ENCODE measurements at places on chromosomes 13 and 19.

- no peak for DNase-seq
Observed at GRCh38 chr13:98970330-98970729, 7.5 kb downstream of the DOCK9 start.

DNA sequence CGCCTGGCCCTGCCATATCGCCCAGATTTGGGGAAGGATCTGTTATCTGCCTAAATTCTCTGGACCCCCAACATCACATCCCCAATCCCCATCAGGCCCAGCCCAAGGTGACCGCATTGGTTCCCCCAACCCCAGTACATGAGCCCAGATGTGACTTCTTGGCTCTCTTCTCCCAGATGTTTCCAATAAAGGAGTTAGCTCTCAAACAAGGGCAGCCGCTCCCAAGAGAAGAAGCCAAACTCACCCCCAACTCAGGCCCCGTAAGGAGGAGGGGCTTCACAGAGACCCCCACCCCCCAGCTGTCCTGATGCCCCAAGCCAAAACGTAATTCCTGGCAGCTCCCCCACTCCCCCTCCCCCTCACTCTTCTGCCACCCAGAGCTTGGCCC, 6.9 kb downstream of the FBN3 start:
- DNase-seq: no peak

GRCh38 chr19:29567366-29567915, 38.6 kb upstream of the POP4 start:
- DNase-seq: no peak

DNA sequence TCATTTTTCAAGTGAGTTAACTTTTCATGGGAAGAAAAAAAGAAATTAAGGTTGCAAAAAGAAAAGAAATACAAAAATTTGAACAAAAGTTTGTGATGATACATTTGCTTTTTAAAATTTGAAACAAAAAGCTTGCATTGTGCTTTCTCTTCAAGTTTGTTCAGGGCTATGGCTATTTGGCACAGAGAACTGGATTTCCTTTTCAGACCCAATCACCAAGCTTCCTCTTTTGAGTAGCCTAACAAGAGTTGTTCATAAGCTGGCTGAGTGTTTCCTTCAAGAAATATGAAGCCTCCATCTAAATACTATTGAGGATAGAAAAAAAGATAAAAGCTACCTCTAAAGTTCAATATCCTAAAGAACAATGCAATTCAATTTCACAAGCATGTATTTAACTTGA, 787.8 kb downstream of the LIG4 start:
- DNase-seq: no peak

DNA sequence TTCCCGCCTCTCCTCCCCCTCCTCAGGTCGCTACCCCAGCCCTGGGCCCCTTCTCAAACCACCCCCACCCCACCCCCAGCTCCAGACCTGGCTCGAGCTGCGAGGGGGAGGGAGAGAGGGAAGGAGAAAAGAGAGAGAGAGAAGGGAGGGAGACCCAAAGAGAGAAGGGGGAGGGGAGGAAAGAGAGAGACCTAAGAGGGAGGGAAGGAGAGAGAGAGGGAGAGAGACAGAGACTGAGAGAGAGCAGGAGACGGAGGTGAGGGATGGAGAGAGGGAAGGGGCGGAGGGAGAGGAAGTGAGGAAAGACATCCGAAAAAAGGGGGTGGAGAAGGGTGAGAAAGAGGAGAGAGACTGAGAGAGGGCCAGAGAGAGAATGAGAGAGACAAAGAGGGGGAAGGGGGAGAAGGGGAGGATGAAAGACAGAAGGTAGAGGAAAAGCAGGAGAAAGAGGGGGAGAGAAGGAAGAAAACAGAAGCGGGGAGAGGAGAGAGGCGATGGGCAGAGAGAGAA, 2.0 kb upstream of the SPACA6 start:
- peak; percentile 3 for DNase-seq
